Cerebellum (tissue), 4 donors: ENCODE measurements at places on chromosomes 16 and 17. TPM values are rescaled to one million over a fixed set of nuclear protein-coding genes. Genes with fewer than 3 reads are reported as not detected.

Gene SLC35G6
- total RNA-seq: not detected

Gene HEATR9
- not detected for total RNA-seq

Gene TANC2
- total RNA-seq: 137 TPM

Gene NOTUM
- total RNA-seq: 0.27 TPM

Gene TMEM88
- total RNA-seq: 3.2 TPM

Gene MAP2K3
- total RNA-seq: 4.8 TPM

Gene SLC38A10
- 20.4 TPM for total RNA-seq

Gene OR3A3
- not detected for total RNA-seq

Gene COQ7
- total RNA-seq: 27.3 TPM

Gene RGS9
- total RNA-seq: 17.7 TPM

Gene NACA2
- not detected for total RNA-seq

Gene KRTAP3-2
- total RNA-seq: not detected

Gene ABAT
- total RNA-seq: 139 TPM

Gene TNS4
- not detected for total RNA-seq

Gene ATP6V0D1
- total RNA-seq: 74.9 TPM

Gene KLHL11
- 55.2 TPM for total RNA-seq

Gene NETO2
- 141 TPM for total RNA-seq

Gene ERBB2
- 16.9 TPM for total RNA-seq

Gene ITGAL
- 1.5 TPM for total RNA-seq

Gene KRT36
- not detected for total RNA-seq

Gene FSCN2
- total RNA-seq: 4.0 TPM

Gene TBC1D3C
- total RNA-seq: not detected

Gene NGFR
- total RNA-seq: 28.9 TPM

Gene CCL14
- 1.1 TPM for total RNA-seq

Gene CEP295NL
- 2.4 TPM for total RNA-seq

Gene SLC5A11
- not detected for total RNA-seq

Gene PRSS53
- 5.0 TPM for total RNA-seq

Gene MYCBPAP
- total RNA-seq: 0.91 TPM

Gene CSNK1D
- 45.1 TPM for total RNA-seq

Gene TEX14
- total RNA-seq: 0.54 TPM

Gene KRT39
- not detected for total RNA-seq

Gene CSH2
- 1.8 TPM for total RNA-seq

Gene MYLK3
- 1.3 TPM for total RNA-seq

Gene PLA2G10
- total RNA-seq: not detected

Gene SEZ6L2
- total RNA-seq: 26.0 TPM

Gene NME3
- 16.3 TPM for total RNA-seq

Gene FLYWCH1
- total RNA-seq: 17.6 TPM

Gene KSR1
- total RNA-seq: 43.8 TPM

Gene ARL5C
- total RNA-seq: not detected

Gene FGF11
- total RNA-seq: 7.3 TPM

Gene RND2
- total RNA-seq: 8.9 TPM

Gene RFNG
- 17.2 TPM for total RNA-seq

Gene WNT9B
- total RNA-seq: 4.1 TPM

Gene ZPBP2
- total RNA-seq: not detected

Gene GLTPD2
- not detected for total RNA-seq

Gene FOXN1
- not detected for total RNA-seq

Gene PRDM7
- total RNA-seq: not detected

Gene FAHD1
- total RNA-seq: 28.9 TPM

Gene MED1
- 27.3 TPM for total RNA-seq

Gene PITPNM3
- 10.1 TPM for total RNA-seq

Gene DPEP1
- 2.5 TPM for total RNA-seq

Gene C17orf100
- total RNA-seq: 2.5 TPM

Gene MT4
- not detected for total RNA-seq
